ENCODE measurements at places on chromosomes 11 and 22. TPM values are rescaled to one million over a fixed set of nuclear protein-coding genes. Genes with fewer than 3 reads are reported as not detected.

Gene FXYD2
- 1.0 TPM for polyA plus RNA-seq

Gene LMO2
- 12.3 TPM for polyA plus RNA-seq

Gene PLAAT2
- 0.22 TPM for polyA plus RNA-seq

Gene OTUB1
- polyA plus RNA-seq, result 91.5 TPM

Gene ZP1
- polyA plus RNA-seq, result 0.06 TPM

Gene MUC2
- not detected for polyA plus RNA-seq

Gene ELP4
- polyA plus RNA-seq, result 8.8 TPM

Gene VPS26B
- polyA plus RNA-seq, result 17.7 TPM

Gene KIAA1671
- 17.7 TPM for polyA plus RNA-seq

Gene OR4D5
- polyA plus RNA-seq, result not detected

Gene ART1
- not detected for polyA plus RNA-seq
